ENCODE measurements at places on chromosomes 11 and 22. TPM values are rescaled to one million over a fixed set of nuclear protein-coding genes. Genes with fewer than 3 reads are reported as not detected.

Gene NLRP14
- total RNA-seq, result 0.94 TPM

Gene NAV2
- 17.6 TPM for total RNA-seq

DNA sequence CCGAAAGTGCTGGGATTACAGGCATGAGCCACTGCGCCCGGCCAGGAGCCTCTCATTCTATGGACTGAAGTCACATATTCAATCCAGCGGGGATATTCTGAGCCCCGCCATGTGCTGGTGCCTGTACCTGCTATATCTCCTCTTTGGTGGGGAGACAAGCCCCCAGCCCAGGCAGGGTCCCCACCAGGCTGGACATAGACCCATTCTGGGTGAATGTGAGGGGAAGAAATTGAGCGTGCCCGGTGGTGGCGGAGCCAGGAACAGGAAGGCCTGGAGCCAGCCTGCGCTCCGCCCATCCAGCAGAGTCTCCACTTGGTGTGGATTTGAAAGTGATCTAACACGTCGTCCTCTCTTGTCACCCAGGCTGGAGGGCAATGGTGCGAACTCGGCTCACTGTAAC lies 38.0 kb upstream of the CSNK1E start:
- DNase-seq, result no peak

DNA sequence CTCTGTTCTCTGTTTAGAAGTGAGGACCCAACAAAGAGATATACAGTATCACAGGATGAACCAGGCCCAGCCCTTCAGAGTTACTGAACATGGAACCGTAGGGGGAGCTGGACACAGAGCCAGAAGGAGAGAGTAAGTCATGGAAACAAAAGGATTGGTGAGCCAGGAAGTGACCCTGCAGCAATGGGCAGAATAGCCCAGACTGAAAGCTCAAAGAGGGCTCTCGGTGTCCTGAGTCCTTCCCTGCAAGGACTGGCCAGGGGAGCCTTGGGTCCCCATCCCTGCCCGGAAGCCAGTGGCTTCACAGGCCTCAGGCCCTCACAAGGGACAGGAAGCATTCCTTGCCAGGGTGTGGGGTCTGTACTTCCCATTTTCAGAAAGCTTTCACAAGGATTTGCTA lies 150.6 kb downstream of the SPATA19 start:
- DNase-seq, result no peak

GRCh38 chr22:50206599-50206998 lies 5.8 kb downstream of the SELENOO start:
- no peak for DNase-seq

- DNase-seq, result no peak
Measured at GRCh38 chr11:70456921-70457532, 58.7 kb downstream of the CTTN start.

DNA sequence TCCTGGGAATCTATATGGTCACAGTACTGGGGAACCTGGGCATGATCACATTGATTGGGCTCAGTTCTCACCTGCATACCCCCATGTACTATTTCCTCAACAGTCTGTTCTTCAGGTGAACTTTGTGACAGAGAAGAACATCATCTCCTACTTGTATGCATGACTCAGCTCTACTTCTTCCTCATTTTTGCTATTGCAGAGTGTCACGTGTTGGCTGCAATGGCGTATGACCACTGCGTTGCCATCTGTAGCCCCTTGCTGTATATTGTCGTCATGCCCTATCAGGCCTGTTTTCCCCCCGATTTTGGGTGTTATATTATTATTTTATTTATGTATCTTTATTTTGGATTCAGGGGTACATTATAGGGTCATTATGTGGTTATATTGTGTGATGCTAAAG lies 2.4 kb upstream of the OR8G1 start:
- DNase-seq, result no peak
